ENCODE measurements at places on chromosomes 1 and 21.

DNA sequence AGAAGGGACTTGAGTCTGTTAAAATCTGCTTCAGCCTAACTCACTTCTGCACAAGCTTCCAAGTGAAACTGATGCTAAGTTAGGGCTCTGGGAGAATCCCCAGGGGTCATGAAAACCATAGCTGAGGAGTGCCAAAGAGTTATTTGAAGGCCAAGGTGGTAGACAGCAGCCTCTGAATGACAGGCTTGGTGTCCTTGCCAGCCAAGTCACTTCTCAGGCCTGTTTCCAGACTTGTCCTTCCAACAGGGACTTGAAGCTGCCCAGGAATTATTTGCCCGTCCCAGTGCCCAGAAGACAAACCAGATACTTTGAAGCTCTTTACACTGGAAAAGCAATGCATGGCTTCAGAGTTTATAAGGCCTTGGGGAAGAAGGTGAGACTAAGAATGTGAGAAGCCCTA is 33.6 kb downstream of the RNASEL start:
- DNase-seq = no peak

GRCh38 chr1:59419361-59420140 is 122.7 kb downstream of the FGGY start:
- no peak for DNase-seq

DNA sequence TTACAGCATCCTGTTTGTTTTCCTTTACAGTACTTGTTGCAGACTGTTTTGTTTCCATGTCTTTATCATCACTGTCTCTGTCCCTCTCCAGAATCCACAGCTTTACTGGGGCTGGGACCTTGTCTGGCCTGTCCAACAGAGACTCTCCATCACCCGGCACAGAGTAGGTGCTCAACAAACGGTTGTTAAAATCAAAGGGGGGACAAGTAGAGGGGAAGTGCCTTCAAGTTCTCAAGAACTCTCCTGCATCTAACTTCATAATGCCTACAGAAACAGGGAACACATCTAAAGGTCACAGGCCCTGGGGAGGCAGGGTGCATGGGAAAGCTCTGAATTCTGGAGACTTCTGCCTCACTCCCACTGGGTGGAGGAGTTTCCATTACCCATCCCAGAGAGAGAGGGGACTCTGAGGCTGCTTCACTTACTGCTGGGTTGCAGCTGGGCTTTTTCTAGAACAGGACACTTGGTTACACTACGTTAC is 2.3 kb upstream of the ECE1 start:
- no peak for DNase-seq

DNA sequence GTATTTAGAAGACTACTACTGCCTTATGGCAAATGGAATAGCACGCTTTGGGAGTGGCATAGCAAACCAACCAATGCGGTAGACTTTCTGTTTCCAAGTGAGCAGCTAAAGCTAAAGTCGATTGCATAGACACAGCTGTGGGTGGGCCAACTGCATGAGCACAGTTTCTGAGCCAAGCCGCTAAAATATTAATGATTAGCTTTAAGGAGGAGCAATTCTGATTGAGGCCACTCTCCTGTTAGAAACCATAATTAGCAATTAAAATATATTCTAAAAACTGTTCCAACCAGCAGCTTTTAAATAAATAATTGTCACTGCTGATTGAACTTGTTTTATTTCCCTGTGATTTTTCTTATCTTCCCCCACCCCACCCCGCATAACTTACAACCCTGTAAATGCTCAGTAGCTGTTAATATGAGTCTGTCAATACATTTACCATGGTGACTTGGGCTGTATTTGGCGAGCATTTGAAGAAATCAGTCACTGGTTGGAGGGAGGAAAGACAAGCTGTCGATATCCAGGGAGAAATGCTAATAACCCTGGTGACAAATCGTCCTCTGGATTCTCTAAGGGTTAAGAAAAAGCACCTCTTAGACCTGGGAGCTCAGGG is 32.2 kb downstream of the RNF220 start:
- DNase-seq = no peak

- no peak for DNase-seq
Observed at GRCh38 chr1:181090641-181091126, 2.2 kb downstream of the IER5 start.

- DNase-seq = no peak
Observed at GRCh38 chr21:42630626-42631025, 22.8 kb upstream of the PDE9A start.

- DNase-seq = peak; percentile 69
Observed at GRCh38 chr21:41068967-41069642, 98.9 kb upstream of the BACE2 start.

DNA sequence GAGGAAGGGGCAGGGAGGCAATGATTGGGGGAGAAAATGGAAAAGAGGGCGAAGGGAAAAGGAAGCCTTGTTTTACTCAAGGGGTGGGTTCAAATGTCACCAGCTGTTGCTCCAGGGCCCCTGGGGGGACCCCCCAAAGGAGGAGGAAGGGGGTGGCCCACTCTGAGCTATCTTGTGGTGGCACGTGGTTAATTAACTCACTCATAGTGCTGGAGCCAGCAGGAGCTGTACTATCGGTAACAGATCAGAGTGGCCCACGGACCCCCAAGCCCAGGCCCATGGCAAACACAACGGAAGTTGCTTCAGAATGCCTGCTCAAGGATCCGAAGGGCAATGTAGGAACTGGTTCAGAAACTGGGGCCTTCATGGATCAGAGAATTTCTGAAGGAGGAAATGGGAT is 7.2 kb downstream of the TFF2 start:
- no peak for DNase-seq

GRCh38 chr1:116961606-116962005 is 40.0 kb upstream of the CD101 start:
- no peak for DNase-seq

DNA sequence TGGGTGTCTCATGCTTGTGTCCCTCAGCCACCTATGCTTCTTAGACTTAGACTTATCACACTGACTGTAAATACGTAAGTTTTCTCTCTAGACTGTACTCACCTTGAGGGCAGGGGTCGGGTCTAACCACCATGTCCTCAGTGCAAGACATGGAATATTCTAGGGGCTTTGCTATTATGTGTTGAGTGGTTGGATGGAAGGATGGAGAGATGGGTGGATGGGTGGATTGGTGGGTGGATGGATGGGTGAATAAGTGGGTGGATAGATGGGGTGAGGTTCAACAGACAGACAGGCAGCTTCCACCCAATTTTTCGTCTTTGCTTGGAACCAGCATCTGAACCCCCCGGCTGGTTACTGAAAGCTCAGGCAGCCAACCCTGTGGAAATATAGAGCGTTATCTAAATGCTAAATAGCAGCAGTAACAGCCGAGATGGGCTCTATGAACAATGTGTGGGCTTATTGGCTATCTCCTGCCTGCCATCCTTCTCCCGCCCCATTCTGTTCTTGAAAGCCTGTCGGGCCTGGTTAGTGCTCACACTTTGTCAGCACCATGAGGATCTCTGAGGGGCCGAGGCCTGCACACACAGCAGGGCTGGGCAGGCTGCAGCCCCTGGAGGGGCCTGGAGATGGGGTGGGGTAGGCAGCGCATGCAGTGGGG is 130.7 kb downstream of the ACTL8 start:
- no peak for DNase-seq

DNA sequence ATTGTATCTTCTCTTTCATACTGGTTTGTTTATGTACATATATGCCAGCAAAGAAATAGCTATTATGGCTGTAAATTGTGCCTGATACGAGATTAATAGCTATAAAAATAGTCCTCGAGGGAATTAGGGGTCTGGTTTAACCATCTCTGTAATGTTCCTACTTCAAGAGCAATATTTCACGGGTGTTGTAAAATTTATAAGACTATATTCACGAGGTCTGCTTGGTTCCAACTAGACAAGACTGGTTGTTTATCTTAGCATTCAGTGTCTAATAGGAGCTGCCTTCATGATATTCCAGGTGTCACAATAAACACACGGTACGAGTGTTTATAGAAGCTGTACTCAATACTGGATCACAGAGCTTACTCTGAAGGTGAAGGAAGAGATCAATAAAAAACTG is 389.9 kb downstream of the SIPA1L2 start:
- no peak for DNase-seq

DNA sequence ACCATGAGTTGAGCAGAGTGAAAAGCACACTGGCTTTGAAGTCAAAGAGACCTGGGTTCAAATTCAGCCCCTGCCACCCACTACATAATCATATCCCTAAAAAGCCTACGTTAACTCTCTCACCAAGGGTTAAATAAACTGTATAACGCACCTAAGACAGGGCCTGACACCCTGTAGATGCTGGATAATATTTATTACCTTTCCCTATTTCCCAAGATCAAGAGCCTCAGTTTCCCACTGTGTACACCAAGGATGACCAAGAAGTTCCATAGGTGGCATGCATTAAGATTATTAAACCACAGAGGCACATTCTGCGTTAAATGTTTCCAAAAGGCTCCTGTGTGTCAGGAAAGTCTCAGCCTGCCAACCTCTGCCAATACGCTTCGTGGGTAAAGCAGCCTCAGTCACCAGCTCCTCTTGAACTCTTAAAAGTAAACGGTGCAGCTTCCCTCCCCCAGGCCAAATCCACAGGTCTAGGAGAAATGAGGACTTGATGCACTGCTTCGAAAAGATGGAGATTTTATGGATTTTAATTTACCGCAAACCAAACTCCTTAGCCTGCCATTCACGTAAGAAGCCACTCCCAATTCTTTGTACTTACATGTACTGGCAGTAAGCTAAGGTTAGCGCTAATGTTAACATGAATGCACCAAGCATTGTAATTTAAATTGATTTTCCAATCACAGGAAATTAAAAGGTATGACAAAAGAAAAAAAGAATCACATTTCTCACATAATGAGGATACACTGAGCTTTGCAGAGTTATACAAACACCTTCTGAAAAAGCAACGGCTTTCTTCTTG is 2.6 kb downstream of the USP24 start:
- no peak for DNase-seq

DNA sequence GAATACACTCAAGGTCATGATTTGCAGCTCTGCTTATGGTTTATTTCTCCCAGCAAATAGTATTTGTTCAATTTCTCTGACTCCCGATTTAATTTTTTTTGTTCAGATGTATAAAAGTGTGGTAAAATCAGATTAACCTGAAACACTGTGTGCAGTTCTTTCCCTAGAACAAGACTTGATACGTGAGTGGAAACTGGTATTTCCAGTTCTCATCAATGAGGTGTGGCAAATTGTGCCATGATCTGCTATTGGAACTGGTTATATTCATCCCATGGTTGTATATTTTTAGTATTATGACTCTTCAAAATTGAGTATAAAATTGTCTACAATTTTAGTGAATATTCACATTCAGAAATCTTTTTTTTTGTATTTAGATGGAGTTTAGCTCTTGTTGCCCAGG is 76.8 kb upstream of the IVNS1ABP start:
- no peak for DNase-seq

DNA sequence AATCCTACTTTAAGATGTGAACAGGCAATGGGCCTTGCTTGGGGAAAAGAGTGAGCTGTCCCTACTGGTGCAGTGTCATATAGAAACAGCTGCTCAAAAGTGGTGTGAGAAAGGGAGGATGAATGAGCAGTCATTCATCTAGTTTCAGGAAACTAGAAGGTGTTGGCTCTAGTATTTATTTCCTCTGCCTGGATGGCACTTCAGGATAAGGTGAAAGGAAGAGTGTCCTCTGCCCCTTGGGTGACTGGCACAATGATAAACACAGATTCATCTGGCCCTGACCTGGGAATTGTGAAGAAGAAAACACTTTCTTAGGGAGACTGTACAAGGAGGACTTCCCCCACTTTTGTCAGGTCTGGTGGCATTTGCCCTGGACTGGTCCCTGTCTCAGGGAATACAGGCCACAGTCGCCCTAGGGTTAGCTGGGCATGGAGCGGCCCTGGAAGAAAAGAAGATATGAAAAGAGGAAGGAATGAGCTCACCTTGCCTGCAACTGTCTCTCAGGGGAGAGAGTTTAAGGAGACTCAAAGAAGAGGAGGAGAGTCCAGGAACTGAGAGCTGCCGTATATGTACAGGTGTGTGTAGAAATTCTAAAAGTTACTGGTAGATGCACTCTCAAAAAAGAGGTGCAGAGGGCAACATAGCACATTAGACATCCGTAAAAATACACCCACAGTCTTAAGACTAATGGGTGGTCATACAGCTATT is 13.8 kb upstream of the NMNAT2 start:
- DNase-seq = no peak

DNA sequence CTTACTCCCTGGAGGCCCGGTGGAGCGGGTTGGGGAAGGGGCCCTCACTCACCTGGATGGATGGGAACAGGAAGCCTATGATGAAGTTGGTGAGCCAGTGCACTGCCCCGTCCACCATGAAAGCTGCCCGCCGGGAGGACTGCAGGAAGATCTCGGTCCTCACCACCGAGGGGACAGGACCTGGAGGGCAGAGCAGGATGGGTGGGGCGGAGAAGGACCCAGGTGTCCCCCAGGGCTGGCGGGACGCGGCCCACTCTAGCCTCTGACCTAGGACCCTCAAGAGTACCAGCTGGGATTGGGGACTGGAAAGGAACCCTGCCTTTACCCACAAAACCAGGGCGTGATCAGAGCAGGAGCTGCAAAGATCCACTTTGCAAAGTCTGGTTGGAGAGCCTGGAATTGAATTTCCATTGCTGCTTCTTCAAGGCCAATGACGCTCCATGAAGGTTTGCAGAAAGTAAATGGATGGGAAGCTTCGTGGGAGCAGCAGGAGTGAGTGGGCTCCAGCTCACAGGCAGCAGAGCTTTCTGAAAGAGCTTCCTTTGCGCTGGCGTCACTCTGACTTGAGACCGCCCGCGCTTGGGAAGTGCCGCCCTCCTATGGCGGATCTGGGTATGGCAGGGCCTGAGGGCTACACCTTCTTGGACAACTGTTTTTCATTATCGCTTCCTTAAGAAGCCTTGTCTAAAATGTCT is 21.4 kb downstream of the SLC2A7 start:
- peak; percentile 75 for DNase-seq

- no peak for DNase-seq
Observed at GRCh38 chr1:237016626-237017025, 12.4 kb upstream of the MT1HL1 start.

GRCh38 chr1:110680036-110680735 is 5.4 kb upstream of the KCNA3 start:
- no peak for DNase-seq

DNA sequence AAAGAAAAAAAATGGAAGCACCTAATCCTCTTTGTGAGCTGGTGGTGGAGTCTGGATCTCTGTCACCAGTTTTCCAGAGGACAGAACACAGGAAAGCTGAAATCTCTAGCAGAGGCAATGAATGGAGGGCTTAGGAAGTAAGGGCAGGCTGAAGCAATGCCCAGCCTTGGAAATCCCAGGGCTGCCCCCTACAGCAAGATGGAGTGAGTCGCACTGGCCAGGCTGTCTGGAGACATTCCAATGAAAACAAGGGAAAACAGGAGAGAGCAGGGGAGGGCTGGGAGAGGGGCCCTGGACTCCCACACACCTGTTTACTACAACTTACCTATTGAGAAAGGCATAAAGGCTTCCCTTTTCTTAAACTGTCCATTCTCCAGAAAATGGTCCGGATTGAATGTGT is 25.9 kb downstream of the CYP2J2 start:
- no peak for DNase-seq

GRCh38 chr1:111754984-111755330 is 744 bp upstream of the DDX20 start:
- DNase-seq = peak; percentile 14

DNA sequence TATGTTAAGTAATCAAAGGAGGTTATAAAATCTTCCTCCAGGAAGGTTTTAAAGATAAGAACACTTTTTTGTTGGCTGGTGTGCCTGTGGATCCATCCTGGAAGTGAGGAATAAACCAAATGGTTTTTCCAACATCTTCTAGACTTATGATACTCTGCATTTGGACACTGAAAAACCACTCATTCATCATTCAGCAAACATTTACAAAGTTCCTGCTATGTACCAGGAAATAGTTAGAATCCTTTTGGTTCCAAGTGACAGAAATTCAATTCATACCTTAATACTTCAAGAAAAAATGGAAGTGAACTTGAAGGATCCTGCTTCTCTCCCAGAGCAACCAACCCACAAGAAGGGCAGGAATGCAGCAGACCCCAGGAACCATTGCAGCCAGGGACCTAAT is 39.6 kb upstream of the PIGC start:
- no peak for DNase-seq
